ENCODE measurements at places on chromosomes 11 and 22.
A peak's percentile ranks its signal among the peaks of the same experiment; 100 is the strongest.

- DNase-seq = peak; percentile 47
These were observed 2.0 kb upstream of the KMT5B start for GRCh38 chr11:68215087-68215445.

DNA sequence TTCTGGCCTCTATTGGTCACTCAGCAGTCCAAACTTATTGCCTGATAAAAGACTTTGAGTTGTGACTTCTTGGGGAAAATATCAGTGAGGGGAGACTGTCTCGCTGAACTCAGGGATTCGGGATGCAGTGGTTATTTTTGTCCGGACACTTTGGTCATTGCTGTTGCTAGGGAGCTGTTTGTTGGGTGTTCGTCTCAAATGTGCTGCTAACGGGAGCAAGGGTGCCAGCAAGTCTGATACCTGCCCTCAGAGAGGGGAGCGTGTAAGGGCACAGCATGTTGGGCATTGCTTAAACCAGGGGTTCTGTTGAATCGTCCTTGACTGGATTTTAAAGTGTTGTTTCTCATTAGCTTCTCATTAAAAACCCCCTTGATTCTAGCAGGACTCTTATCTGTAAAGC is 49.2 kb upstream of the SLC25A18 start:
- no peak for DNase-seq

- DNase-seq = no peak
These were observed 17.7 kb upstream of the TMEM123 start for GRCh38 chr11:102470251-102470650.

- no peak for DNase-seq
These were observed 19.7 kb upstream of the CTTN start for GRCh38 chr11:70378506-70379134.

GRCh38 chr22:45328822-45329529 is 19.2 kb downstream of the FAM118A start:
- DNase-seq = no peak

- no peak for DNase-seq
These were observed 17.4 kb upstream of the YWHAH start for GRCh38 chr22:31926969-31927368.

DNA sequence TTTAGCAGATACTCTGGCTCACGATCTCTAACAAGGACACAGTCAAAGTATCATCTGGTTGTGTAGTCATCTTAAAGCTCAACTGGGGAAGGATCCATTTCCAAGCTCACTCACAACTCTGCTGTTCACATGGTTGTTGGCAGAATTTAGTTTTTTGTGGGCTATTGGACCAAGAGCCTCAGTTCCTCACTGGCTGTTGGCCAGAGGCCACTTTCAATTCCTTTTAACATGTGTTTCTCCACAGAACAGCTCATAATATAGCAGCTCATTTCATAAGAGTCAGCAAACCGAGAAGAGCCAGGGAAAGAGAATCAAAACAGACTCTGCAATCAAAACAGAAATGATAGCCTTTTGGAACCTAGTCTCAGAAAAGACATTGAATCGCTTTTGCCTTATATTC is 22.6 kb downstream of the IZUMO1R start:
- no peak for DNase-seq

DNA sequence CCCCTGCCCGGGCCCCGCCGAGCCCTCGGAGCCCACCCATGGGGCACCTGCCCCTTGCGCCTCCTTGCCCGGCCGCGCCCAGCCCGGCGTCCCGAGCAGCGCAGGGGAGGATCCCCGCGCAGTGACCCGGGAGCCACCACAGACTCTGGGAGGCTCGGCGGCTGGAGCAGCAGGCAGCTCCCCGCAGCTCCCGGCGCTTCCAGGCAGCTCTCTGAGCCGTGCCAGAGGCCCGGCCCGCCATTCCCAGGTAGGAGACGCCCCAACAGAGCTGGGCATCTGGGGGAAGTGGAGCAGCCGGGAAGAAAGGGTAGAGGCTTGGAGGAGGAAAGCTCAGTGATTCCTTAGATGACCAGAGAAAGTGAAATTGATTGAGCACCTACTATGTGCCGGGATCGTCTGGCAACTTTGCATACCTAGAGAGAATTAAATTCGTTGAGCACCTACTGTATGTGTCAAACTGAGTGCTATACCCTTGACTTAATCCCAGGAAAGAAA is 670 bp downstream of the RASD2 start:
- DNase-seq = no peak

DNA sequence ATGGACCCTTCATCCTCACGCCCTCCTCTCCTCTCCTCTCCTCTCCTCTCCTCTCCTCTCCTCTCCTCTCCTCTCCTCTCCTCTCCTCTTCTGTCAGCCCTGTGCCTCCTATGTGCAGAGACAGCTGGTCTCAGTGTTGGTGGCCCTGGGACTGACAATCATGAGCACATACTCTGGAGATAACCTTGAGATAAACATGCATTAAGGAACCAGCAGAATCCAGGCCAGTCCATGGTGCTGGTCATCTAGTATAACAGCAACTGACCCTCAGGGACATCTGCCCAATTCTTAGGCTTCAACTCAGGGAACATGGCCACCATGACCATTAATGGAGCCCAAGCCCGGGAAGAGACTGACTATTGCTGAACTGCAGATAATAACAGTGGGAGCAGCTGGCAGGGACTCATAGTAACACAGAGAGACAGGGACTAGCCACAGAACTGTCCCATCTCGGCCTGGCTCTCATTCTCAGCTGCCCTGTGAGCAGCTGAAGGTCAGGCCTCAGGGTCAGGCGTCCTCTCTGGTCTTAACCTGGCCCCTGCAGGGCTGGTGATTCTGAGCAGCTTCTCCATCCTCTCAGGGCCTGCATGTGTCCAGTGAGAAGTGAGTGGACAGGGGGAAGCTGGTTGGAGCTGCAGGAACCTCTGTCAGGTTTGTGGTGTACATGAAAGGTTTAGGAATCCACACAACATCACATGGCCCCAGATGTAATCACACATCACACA is 45.4 kb downstream of the GGTLC2 start:
- DNase-seq = no peak

- DNase-seq = no peak
These were observed 102.6 kb downstream of the TMPRSS5 start for GRCh38 chr11:113603277-113604059.

- DNase-seq = no peak
These were observed 2.5 kb downstream of the ROBO3 start for GRCh38 chr11:124867700-124868099.

DNA sequence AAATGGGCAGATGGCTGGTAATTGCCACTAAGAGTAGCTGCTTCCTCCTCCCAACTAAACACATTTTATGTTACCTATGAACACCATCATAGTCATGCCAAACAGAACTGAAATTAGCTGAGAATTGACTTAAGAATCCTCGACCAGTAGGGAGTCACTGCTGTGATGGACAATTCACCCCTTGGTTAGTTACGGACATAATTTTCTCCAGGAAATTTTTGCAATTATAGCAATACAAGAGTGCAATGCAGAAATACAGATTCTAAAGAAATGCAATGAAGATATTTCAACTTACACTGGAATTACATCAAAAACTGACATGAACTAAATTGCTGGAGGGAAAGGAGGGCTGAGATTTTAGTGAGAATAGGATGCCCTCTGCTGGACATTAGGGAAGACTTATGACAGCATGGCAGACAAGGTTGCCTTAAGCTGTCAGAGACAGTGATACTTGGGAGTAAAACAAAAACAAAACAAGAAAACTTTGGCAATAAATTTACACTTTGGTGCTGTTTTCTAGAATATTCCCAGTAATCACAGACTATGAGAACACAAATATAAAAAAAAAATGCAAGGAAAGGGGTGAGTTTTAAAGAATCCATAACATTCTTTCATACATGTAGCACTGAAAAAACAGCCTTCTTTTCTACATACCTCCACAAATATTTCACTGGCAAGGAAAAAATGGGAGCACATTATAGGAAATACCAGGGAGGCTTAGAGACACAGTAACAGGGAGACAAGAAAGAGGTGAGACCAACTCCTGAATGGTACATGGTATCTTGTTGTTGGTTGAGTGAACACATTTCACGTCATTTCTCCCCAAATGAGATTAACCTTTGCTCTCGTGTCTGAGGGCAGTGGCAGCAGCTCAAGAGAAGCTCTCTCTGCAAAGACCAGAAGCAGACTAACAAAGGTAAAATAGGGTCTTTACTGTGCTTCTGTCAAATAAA is 11.2 kb upstream of the PPP2R1B start:
- DNase-seq = no peak

DNA sequence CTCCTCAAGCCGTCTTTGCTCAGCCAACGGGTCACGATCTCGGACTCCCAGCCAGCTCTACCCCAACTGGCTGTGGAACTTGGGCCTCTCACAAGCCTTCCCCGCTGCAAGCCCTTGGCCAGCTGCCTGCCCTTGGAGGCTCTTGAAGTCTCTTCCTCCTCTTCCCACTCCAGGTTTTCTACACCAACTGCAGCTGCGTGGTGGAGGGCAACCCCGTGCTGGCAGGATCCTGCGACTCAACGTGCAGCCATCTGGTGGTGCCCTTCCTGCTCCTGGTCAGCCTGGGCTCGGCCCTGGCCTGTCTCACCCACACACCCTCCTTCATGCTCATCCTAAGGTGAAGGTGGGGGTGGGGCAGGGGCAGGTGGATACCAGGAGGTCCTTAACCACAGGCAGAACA is 40.5 kb upstream of the TPBGL start:
- DNase-seq = no peak

DNA sequence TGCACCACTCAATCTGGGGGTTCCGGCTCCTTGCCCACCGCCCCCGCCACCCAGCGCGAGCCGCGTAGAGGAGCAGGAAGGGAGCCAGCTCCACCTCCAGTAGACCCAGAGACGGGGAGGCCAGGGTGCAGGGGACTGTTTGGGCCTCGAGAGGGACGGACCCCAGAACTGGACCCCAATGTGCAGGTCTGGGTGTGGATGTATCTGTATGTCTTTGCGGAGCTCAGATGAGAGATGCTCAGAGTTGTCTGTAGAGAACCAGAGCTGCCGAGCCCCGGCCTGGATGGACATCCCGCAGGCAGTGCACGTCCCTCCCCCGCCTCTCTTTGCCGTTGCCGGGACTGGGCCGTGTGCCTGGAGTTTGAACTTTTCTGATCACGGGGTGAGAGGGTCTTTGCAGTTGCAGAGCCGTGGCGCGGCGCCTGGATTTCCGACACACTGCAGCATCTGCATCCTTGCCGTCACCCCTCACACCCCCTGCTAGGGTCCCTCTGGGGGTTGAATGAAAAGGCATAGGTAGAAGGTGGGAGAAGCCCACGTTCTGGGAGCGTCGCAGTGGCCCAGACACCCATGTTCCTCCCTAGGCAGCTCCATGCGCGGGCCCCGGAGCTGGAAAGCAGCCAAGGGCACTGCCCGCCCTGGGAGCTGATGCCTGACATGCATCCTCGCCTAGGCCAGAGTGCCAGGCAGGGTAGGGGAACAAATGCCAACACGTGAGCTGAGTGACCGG is 105.2 kb downstream of the KCNQ1 start:
- DNase-seq = no peak

- no peak for DNase-seq
These were observed 26.2 kb downstream of the SBF2 start for GRCh38 chr11:10267821-10268220.

Data from stimulated activated CD4-positive, alpha-beta T cell treated with anti-CD3 and anti-CD28 coated beads, Interleukin-15, amount 100 ng/mL, for 48 hours (primary cell).